ENCODE measurements at places on chromosomes 7 and 10.

GRCh38 chr10:124701881-124702656 lies 42.1 kb downstream of the FAM53B start:
- no peak for DNase-seq

GRCh38 chr7:25968205-25968993 lies 183.6 kb upstream of the NFE2L3 start:
- DNase-seq: no peak

DNA sequence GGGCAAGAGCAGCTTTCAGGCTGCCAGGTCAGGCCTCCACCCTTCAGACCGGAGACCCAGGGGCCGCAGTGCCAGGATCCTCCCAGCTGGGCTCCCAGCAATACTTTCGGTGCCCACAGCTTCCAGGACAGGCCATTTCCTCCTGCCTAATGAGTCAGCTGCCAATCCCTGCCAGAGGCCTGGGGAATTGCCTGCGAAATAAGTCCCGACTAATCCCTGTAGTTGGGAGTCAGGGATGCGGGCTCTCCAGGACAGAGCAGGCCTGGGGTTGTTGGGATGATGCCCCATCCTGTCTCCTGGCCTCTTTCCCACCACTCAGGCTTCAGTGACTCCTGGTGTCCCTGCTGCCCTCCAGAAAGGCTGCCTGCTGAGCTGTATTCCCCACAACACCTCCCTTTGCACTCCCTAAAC lies 143.5 kb upstream of the UNC5B start:
- peak; percentile 22 for DNase-seq

GRCh38 chr7:109806548-109806947 lies 1236.9 kb downstream of the DNAJB9 start:
- DNase-seq: no peak

DNA sequence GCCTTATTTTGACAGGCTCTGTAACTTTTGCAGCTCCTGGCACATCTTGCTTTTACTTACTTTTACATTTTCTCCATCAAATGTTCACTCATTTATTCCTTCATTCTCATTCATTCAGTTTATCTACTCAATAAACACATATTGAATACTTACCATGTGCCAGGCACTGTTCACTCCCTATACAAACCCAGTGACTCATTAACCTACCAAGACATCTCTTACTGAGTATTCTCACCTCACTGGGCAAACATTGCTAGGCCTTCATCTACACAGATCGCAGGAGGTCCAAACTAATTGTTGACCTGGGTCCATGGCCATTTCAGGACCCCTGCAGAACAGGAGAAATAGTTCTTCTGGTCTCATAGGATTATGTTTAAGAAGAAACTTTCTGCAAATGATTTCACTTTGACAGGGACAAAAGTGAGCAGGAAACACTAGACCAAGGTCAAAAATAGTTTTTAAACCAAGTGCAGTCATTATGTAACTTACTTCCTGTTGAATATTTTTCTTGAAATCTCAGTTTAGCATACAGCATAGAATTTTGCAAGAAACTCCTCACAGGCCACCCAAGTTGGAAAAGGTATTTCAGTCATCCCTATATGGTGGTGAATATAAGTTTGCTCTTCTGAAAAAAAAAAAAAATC lies 17.6 kb downstream of the SLC26A4 start:
- no peak for DNase-seq

- no peak for DNase-seq
Measured at GRCh38 chr7:106755641-106756040, 94.7 kb upstream of the CCDC71L start.

- DNase-seq: no peak
Measured at GRCh38 chr10:31918671-31919409, 9.8 kb downstream of the ARHGAP12 start.

GRCh38 chr10:131729938-131730660 lies 170.7 kb upstream of the PPP2R2D start:
- no peak for DNase-seq

DNA sequence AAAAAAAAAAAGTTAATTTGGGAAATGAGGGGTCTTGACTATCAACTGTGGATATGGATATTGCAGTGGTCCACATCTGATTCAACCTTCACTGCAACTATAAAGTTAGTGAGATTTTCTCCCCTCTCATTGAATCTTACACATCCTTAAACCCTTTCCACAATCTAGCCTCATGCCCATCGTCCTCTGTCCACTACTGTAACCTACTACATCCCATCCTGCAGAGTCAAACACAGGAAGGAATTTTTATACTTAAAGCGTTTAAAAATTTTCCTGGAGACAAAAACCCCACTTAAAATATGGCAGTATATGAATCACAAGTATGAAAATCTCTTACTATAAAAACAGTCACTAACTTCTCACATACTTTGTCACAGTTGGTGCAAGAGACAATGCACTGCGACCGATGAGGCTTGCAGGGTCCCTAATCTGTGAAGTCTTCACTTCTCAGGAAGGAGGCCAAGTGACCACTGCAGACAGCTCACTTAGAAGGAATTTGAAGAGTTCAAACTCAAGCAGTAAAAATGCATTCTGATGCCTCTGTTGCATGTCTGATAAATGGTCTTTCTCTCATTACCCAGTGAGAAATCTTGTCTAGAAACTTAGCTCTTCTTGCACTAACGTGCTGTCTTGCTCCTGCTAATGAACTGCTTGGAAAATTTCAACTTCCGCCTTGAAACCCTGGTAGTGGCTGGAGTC lies 50.3 kb upstream of the ST8SIA6 start:
- no peak for DNase-seq

DNA sequence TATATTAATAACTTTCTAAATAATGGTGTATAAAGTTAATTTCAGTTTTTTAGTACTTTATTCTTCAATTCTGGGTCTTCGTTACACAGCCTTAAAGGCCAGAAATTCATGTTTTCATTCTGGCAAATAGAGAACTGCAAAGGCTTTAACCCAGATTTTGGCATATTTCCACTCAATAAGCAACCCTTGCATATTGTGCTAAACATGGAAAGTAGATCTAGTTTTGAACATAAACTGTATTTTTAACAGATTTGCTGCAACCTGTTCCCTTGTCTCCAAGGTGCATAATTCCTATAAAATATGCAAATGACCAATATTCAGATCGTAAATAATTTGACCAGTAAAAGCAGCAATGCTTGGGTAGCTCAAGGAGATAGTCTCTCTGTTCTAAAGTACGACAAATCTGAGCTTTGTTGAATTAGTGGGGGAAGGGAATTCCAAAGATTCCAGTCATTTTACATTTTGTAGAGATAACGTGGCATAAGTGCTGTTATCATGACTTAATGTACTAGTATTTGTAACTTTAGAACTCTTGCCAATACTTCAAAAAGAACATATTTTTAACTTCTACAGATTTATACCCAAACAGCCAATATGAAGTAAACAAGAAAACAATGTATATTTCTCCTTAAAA lies 46.4 kb upstream of the RSBN1L start:
- no peak for DNase-seq

DNA sequence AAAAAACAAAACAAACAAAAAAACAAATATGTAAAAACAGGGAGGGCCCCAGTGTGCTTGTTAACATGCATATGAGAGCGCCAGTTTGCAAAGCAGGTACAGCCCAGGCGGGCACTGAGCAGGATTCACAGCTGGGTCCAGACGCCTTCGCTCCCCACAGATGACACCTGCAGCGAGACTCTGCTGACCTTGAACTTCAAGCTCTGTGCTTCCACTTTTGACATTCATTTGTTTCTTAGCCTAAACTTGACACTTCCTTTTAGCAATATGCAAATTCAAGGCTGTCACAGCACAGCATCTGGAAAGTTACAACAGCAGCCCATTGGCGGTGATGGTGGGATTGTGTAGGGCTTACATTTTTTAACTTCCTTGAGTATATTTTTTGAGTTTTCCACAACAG lies 88.8 kb upstream of the TNS3 start:
- no peak for DNase-seq

GRCh38 chr7:142140401-142140959 lies 29.0 kb downstream of the MGAM2 start:
- no peak for DNase-seq

DNA sequence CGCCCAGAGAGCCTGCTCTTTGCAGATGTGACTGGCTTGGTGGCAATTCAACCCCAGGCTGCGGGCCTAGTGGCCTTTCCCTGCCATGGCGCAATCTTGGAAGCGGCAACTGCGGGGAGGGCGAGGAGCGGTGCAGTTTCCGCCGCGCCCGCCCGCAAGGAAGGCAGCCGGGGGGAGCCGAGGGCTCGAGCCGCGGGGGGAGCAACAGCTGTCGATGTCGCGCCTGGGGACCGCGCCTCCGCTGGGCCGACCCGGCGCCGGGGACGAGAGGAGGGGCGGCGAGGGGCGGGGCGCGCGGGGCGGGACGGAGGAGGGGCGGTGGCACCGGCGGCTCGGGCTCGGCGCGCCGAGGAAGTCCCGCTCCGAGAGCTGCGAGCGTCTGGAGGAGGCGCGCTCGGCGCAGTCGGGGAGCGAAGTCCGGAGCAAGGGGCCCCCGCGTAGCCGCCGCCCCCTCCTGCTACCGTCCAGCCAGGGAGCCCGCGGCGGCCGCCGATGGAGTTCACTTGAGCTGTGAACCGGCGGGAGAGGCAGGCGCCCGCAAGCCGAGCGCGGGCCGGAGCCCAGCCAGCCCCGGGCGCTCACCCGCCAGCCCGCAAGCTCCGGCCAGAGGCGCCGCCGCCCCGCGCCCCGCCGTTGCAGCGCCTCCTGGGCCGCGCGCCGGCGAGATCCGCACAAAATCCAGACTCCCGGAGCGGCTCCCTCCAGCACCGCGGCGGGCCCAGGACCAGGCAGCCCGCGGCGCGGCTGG lies 438.1 kb upstream of the GALNT17 start:
- DNase-seq: peak; percentile 78

GRCh38 chr7:148481971-148482626 lies 108.5 kb upstream of the C7orf33 start:
- DNase-seq: peak; percentile 50

- no peak for DNase-seq
Measured at GRCh38 chr10:131429141-131429540, 117.6 kb upstream of the TCERG1L start.

- no peak for DNase-seq
Measured at GRCh38 chr10:122532601-122533296, 27.8 kb upstream of the DMBT1 start.

DNA sequence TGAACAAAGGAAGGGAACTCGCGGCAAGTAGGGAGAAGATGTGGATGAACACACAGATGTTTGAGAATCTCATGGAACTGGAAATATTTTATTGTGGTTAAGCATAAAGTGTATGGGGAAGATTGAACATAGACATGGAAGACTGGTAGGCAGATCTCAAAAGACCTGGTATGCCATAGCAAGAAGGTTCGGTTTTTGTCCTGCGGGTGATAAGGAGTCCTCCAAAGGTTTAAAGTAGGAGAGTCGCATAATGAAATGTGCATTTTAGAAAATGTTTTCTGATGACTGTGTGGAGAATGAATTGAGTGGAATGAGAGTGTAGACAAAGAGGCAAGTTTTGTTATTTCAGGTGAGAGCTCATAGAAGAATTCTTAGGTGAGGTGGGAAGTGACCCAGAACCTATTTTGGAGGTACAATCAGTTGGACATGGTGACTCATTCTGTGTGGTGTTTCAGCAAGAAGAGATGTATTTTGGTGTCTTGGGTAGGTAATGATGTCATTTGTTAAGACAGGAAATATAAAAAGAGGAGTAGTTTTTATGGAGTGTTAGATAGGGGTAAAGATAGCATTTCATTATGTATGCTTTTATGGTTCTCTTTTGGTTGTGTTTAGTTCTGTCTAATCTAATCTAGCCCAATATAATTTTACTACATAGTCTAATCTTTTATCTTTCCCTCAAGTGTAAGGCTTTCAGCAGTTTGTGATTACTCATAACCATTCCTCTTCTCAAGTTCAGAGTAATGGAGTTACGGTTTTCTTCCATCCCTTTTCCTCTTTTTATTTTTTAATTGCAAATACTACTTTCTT lies 239.2 kb downstream of the EXOC4 start:
- no peak for DNase-seq

- DNase-seq: no peak
Measured at GRCh38 chr10:80619036-80619435, 81.3 kb downstream of the SH2D4B start.

DNA sequence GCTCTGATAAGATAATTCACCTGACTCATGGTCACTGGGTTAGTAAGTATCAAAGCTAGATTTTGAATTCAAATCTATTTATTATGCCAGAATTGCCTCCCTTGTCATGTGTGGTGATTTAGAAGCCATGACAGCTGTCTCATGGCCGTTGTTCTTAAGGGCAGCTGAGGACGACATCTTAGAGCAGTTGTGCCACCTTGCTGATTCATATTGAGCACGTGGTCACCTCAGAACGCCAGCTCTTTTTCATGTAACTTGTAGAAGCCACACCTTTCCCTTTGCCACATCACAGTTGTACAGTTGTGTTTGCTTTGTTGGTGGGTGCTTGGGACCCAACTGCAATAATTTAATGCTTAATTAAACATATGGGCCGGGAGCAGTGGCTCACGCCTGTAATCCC lies 4.3 kb upstream of the PIK3AP1 start:
- DNase-seq: no peak

GRCh38 chr10:53864846-53865245 lies 936.2 kb downstream of the PCDH15 start:
- no peak for DNase-seq

DNA sequence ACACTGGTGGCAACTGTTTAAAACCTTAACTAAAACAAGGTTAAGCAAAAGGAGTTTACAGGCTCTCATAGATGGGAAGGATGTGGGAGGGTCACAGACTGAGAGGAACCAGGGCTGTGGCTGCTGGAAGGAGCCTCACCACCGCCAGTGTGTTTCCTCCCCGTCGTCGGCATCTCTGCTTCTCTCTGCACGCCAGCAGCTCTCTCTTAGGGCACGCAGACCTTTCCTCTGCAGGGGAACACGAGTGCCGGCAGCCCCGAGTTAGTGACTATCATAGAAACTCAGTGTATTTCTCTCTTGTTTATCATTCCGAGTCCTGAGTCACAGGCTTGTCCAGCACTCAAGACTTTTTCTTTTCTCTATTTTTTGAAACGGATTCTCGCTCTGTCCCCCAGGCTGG lies 8.1 kb upstream of the SH2D4B start:
- no peak for DNase-seq

GRCh38 chr7:135822376-135822775 lies 73.8 kb upstream of the FAM180A start:
- DNase-seq: no peak

- DNase-seq: no peak
Measured at GRCh38 chr10:111430070-111430469, 353.2 kb downstream of the ADRA2A start.

DNA sequence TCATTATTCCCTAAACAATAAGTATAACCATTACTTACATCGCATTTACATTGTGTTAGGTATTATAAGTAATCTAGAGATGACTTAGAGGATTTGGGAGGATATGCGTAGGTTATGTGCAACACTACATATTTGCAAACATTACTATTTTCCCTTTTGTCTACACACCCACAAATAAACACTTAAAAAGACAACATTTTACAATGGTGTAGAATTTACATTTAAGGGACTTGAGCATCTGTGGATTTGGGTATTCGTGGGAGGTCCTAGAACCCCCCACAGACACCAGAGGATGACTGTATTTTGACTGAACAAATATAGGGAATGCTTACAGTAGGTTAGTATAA lies 220.2 kb upstream of the MYO3A start:
- DNase-seq: no peak

DNA sequence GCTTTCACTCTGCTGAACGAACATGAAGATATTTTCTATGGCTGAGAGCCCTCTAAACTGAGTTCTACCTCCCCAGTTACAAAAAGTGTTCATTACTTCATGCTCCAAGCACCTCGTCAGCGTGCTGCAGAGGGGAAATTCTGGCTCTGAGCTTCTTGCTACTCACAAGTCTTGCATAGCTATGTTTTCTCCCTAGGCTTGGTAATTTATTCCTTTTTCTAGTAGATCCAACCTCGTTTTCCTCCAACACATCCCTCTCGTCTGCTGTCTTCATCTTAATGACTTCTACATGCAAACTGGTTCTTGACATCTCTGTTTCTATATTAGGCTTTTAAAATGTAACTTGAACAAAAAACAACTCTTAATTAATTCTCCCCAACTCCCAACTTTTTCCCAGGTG lies 1034.5 kb downstream of the REEP3 start:
- no peak for DNase-seq

All from brain (organoid and tissue), 16 donors.